ENCODE measurements at places on chromosomes 16 and 17.

DNA sequence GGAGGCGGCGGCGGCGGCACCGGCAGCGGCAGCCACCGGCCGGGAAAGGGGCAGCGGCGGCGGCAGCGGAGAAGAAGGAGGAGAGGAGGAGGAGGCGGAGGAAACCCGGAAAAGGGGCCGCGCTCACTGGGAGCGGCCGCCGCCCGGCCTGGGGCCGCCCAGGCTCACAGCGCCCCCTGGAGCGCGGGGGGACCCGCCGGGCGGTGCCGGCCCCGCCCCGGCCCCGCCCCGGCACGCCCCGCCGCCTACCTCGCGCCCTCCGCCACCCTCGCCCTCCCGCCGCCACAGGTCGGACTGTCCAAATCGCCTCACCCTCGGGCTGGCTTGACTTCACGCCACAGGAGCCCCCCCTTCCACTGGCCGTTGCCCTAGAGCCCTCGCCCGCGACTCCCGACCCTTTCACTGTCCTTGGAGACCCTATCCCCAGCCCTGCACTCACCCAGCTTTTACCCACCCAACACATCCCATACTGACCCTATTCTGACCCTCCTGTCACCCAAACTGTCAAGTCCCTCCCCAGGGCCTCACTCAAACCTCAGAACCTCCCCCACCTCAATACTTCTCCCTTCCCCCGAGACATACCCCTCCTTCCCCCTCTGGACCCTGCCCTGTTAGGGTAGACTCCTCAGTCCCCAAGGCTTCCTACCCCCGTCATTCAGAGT lies at the start of gene CSNK2A2:
Gene CSNK2A2, minus strand, starts transcription at position 85 of the 662 bp plus-strand sequence. CDS start 370 bp downstream, outside the sequence.
- DNase-seq: peak; percentile 87

DNA sequence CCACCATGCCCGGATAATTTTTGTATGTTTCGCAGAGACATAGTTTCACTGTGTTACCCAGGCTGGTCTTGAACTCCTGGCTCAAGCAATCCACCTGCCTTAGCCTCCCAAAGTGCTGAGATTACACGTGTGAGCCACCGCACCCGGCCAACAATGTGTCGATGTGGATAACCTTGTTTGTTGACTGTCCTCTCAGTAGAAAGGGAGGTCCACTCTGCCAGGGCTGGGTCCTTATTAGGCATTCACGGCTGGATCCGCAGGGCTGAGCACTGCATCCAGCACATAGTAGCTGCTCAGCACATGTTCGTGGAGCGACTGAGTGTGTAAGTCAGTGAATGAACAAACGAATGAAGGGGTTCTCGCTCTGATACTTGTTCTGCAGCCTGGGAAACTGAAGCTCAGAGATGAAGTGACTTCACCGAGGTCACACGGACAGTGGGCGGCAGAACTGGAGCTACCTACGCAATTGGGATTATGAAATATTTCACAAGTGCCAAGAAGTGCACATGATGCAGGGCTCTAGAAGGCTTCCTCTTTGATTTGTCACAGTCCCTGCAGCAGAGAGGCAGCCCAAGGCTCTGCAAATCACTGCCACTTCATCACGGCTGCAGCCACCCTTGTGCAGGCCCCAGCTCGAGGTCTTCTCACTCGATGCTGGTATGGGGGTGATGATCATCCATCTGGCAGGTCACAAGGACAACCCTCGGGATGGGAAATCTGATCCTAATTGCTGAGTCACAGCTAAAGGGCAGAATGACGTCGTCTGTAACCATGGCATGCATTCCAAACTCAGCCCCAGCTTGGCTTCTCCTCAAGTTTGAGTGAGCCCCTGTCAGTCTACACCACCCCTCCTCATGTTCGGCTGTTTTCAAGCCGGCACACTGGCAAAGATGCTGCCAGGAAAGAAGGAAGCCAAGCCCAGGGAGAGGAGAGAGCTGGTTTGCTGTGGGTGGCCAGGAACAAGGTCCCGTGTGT lies 28.0 kb upstream of the SNN start:
- DNase-seq: peak; percentile 54

- DNase-seq: no peak
Observed at GRCh38 chr17:72661116-72661944, 431.2 kb downstream of the SLC39A11 start.

DNA sequence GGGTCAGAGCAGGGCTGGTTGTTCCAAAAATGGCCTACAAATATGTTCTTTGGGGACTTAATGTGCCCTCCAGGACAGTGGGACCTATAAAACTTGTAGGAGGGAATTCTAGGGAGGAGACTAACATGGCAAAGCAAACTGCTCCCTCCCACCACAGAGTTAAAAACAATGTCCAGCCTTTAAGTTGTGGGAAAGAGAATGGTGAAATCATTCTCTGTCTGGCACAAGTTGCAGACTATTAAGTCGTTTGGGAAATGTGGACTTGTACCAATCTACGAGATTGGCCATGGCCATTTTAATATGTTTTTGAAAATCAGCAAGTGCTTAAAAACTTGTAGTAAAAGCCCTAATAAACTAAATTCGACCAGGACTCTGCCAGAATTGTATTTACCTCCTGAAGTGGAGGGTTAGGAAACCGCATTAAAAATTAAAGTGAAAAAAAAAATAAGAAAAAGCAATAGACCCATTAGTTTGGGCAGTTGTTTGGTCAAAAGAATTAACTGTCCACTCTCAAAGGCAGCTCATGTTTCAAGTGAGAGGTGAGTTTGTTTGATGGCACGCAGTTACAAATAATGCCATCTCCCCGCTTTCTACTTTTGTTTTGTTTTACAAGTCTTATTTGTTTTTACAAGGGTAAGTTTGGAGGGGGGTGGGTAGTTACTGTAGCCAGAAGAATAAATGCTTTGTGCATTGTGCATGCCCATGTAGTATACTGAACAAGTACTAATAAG lies 32.4 kb downstream of the ANKFN1 start:
- no peak for DNase-seq

DNA sequence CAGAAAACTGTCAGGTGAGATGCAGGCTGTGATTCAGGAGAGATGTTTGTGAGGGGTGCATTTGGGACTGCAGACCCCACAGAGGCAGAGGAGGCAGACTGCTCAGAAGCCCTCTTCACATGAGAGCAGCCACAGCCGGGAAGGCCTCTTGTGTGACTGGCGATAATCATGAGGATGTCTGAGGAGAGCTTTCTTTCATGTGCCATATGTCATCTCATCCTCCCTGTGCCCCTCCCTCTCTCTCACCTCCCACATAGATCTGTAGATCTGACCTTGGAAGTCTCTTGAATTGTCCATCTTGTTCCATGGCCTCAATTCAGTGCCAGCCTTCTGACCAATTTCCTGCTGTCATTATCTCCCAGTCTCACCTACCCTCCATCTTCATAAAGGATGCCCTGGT lies 50.5 kb downstream of the EPN2 start:
- DNase-seq: no peak

- DNase-seq: no peak
Observed at GRCh38 chr16:30054959-30055553, 10.5 kb upstream of the ALDOA start.

DNA sequence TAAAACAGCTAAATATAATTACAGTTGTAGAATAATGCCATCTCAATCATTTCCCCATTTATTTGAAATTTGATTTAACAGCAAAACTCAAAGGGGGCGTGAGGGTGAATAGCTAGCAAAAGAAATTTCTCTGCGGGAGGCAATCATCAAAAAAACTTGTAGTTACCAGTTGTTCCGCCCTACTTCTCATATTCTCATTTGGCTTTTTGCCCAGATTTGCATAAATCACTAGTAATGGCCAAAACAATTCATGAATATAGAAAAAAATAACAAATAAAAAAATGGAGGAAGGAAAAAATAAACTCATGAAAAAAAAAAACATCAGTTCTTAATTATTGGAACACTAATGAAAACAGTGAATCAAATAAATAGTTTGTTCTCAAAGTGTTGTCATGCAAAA lies 722.6 kb upstream of the KIF2B start:
- peak; percentile 18 for DNase-seq

Data from A673 (cell line).